ENCODE measurements at places on chromosomes 2 and 18.

GRCh38 chr18:45243340-45244110, 371.8 kb upstream of the SLC14A2 start:
- no peak for DNase-seq

DNA sequence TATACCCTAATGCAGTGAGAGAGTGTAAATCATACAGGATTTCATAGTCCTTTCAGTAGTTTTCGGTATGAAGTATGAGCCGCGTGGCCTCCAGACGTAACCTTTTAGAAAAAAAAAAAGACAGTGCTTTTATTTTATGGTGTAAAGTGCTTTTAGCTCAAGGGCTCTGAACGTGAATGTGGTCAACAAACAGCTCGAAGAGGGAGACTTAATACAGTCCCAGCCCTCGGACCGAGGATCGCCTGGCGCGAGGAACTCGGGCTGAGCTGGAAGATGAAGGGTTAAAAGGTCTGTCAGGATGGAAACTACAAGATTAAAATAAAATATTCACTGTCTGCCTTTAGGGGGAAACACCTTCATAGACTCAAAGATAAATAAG, 4.0 kb upstream of the BCL11A start:
- DNase-seq = no peak

- DNase-seq = no peak
These were observed 59.9 kb upstream of the LRPPRC start for GRCh38 chr2:44055664-44056063.

- peak; percentile 36 for DNase-seq
These were observed 1.0 kb upstream of the LDLRAD4 start for GRCh38 chr18:13217466-13217961.

GRCh38 chr2:169116327-169116726, 47.0 kb downstream of the DHRS9 start:
- no peak for DNase-seq

DNA sequence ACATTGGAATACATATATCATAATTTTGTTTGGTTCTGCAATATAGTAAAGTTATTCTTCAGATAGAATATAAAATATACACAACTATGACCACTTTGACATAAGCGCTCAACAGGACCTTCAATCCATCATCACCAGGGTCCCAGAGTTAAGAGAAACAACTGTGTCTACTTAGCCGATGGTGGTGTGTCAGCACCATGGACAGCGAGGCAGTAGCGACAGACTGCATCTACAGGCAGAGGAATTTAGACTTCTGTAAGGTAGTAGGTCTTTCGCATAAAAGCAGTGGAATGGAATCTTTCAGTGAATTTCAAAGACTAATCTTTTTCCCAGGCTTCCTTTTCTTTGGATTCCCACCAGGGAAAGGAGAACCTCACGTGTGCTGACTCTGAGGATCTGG, 20.5 kb upstream of the LRPPRC start:
- DNase-seq = no peak

DNA sequence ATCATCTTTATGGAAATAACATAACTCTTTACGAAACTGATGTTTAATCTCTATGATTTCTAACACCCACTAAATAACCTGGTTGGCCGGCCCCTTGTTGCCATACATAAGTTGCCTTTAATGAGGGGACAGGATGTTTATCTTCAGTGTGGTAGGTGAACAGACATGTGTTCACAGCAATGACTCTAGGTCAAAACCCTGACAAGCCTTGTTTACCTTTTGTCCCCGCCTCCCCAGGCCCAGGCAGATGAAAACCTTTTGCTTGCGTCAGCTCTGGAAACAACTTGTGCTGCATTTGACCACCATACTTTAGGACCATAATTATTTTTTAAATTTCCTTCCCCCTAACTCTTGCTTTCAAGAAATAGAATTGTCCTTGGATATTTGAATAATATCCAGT, 2.9 kb upstream of the DSG4 start:
- DNase-seq = no peak

GRCh38 chr2:128315829-128316776, 2.6 kb downstream of the HS6ST1 start:
- no peak for DNase-seq

DNA sequence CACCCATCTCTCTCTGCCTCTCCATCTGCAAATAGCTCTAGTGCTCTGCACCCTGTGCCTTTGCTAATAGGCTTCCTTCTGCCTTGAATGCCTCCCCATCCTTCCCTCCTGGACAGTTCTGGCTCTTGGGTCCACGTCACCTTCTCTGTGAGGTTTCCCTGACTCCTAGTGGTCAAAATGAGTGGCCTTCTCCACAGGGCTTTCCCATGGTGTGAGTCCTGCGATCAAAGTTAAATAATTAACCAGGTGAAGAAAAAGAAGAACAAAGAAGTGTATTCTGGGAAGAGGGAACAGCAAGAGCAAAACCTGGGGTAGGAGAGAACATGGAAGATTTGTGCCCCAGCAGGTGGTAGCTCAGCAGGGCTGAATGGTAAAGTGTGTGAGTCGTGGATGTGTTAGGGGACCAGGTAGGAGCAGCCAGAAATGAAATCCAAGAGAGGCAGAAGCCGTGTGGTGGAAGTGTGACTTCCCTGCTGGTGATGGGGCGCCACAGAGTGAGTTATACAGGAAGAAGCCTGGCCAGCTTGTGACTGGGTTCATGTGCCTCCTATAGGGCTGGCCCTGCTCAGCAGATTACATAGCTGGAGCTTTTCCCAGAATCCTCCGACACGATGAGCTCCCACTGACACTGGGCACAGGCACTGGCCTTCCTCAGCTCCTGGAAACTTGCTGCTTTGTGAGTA, 93.8 kb upstream of the LDAH start:
- DNase-seq = no peak

DNA sequence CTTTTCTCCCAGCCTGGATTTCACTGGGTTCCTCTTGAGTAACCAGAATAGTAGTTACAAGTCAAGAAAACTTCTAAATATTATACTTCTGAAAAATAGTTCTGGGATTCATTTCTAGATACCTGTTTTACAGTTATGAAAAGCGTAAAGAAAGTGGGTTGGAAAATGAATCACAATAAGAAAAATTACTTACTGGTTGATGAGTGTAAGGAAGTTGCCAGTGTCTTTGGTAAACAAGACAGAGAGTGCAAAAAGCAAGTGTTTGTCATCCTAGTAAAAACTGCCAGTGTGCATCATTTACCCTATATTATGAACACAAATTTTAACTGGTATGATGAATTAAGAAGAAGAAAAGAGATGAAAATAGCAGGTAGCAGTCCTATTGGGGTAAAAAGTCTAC, 88.9 kb downstream of the R3HDM1 start:
- DNase-seq = no peak

DNA sequence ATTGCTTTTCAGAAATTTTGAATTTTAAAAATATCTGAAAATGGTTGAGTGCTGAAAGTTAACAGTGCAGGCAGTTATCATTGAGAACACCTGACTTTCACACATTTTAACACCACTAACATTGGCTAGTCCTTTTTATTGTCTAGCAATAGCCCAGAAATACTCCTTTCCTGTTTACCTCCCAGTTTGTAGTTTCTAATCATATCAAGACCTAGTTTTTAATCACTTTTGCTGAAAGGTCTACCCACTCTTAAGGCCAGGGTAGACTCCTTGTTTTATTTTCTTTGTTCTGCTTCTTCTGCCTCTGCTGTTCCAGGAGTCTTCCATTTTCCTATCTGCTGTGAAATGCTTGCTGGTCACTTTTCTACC, 72.1 kb downstream of the UBE2E3 start:
- no peak for DNase-seq

GRCh38 chr2:182241936-182242335, 184.9 kb downstream of the PDE1A start:
- DNase-seq = no peak

- no peak for DNase-seq
These were observed 86.6 kb upstream of the EPC2 start for GRCh38 chr2:148557844-148558436.

- DNase-seq = no peak
These were observed 92.3 kb downstream of the STK39 start for GRCh38 chr2:168155046-168155445.

GRCh38 chr2:180872255-180872654, 108.2 kb upstream of the UBE2E3 start:
- no peak for DNase-seq

- no peak for DNase-seq
These were observed 359.9 kb upstream of the SLC14A2 start for GRCh38 chr18:45255197-45255890.

DNA sequence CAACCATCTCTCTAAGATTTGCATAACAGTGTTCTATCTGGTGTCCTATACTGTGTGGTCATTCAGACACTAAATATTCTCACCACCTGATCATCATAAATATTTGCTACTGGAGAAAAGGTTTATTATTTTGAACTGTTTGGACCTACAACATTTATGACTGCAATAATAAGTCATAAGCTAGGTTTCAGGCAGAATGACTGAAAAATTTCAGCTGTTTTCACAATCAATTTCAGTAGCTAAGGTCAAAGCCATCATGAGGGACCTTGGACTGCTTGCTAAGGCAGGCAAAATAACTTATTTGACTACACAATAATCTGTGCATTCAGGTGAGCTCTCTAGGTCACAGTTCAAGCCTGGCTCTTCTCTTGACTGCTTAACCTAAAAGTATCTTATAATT, 425.5 kb upstream of the CDH2 start:
- no peak for DNase-seq

GRCh38 chr18:40360558-40360957, 1594.5 kb upstream of the PIK3C3 start:
- DNase-seq = no peak

- DNase-seq = no peak
These were observed 38.8 kb downstream of the NCAPH start for GRCh38 chr2:96374211-96374951.

- DNase-seq = no peak
These were observed 91.5 kb upstream of the LPIN2 start for GRCh38 chr18:3104190-3105054.

- no peak for DNase-seq
These were observed 372.4 kb upstream of the SALL3 start for GRCh38 chr18:78607221-78607620.

DNA sequence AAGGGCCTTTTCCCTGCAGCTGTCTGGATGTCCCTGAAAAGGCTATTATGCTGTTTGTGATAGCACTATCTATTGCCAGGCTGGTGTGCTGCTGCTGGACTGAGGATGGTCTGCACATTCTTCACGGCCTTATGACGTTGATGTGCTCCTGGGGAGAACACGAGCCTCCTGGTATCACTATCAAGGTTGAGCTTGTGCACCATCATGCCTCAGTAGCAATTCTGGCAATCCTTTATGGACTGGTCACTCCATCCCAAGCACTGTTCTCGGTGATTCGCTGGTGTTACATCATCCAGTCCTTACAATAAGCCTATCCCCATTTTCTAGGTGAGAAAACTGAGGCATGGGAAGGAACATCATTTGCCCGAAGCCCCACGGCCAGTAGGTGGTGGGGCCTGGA, 18.2 kb upstream of the CCBE1 start:
- DNase-seq = no peak

DNA sequence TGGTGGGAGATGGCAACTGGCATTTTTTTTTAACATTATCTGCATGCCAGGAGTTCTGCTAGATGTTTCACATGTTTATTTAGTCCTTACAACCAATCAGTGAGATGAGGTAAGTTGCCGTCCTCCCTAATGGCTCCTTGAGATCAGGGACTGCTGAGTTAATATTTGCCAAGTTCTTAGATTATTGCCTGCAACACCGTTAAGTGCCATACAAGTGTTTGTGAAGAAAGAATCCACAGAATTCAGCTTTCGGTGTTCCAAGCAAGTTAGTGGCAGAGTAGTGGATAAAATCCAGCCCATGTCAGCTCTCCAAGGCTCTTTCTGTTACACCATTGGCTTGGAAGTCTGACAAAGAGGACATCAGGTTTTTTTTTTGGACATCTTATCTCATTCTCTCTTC, 95.9 kb downstream of the C1QL2 start:
- no peak for DNase-seq

DNA sequence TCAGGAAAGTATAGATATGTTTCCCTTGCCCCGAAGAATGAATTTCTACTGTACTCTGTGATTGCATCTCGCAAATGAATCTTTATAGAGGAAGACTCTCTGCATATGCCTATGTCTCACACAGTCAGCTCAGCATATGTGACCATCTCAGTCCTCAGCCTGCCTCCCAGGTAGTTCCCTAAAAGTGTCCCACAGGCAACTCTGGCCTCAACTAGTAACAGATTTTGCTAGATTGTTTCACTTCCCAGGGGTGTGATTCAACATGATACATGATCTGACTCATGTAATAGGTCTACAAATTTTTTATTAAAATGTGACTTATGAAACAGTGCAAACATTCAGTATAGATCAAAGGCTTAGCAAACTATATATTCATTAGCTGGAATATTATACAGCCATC, 296.6 kb upstream of the CRIM1 start:
- no peak for DNase-seq

DNA sequence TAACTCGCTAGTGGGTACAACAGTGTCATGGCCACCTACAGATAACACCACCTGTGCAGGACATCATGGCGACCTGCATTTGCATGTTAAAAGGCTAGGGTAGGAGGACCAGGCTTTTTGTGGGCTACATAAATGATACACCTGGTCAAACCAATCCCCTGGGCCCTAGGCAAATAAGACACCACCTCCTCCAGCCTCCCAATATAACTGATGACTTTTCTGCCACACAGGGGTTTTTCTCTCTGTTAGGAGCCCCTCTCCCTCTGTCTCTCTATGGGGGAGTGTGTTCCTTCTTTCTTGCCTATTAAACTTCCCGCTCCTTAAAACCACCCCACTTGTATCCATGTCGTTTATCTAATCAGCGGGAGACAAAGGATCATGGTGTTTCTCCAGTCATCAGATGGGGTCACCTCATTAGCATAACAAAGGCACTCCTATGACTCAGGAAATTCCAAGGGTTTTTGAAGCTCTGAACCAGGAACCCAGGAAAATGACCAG, 10.8 kb upstream of the BUB1 start:
- DNase-seq = no peak

- peak; percentile 5 for DNase-seq
These were observed 186.5 kb upstream of the FANCL start for GRCh38 chr2:58427572-58428095.

DNA sequence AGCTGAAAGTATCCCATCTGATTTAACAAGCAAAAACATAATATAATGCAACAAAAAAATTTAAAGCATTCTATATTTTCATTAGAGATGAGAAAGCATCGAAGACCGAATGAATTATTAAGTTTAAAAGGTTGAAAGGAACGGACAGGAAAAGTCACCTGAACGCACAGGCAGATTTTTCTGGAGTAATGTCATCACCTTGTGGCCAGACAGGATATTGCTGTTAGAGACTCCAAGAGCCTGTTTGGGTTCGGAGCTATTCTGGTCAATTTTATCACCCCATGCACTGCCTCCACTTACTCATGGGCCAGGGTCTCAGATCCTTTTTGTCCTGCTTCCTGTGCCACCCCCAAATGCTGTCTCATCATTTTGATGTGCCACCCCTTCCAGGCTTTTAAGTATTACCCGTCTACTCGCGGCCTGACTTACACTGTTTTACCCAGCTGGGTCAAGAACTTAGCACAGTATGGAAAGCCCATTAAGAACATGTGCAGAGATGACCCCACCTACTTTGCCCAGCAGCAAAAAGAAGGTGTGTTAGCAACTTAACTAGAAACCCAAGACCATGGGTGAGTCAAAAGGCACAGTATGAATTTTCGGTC, 27.3 kb downstream of the GKN2 start:
- peak; percentile 26 for DNase-seq

GRCh38 chr2:39411181-39411944, 25.7 kb downstream of the MAP4K3 start:
- no peak for DNase-seq
